ENCODE measurements at places on chromosomes 2 and 18. TPM values are rescaled to one million over a fixed set of nuclear protein-coding genes. Genes with fewer than 3 reads are reported as not detected.

Gene ARHGEF33
- 0.74 TPM for total RNA-seq

DNA sequence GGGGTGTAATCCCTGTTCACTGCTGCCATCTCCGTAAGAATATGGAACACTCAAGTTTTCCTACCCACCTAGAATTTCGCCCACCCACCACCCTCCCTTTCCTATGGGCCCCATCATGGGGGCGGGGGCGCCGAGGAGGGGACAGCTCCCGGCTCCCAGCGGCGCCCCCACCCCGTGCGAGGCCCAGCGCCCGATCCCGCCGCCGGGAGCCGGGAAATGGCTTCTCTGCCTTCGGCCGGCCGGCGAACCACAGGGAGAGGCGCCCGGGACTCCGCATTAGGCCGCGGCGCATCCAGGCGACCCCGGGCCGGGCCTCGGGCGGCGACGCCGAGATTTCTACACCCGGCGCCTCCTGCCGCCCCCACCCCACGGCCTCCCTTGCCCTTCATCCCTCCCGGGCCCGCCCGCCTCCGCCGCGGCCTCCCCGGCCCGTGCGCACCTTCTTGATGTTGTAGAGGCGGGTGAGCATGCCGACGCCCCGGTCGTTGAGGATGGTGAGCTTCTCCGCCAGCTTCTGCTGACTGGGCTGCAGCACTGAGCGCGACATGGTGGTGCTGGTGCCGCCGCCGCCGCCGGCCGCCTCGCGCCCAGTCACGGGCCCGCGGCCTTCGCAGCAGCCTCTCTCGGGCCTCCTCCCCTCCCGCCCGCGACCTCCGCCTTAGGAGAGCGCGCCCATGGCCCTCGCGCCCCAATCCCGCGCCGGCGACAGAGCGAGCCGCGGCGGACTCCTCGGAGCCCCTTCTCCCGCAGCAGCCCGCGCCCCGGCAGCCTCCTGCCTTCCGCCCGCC is 510 bp downstream of the NCKAP1 start:
- H3K27ac ChIP-seq = peak overlapping the region; percentile 99
- no peaks in the 10 kb centered on the region for H3K27me3 ChIP-seq
- no peak for DNase-seq
- peaks cover 44% of the 10 kb centered on the region for H3K4me1 ChIP-seq
- H3K36me3 ChIP-seq = no peaks in the 10 kb centered on the region

GRCh38 chr2:130766711-130767407 is 11.5 kb downstream of the AMER3 start:
- H3K27ac ChIP-seq = no peak overlapping the region
- no peaks in the 10 kb centered on the region for H3K27me3 ChIP-seq
- no peaks in the 10 kb centered on the region for H3K36me3 ChIP-seq
- H3K4me1 ChIP-seq = no peaks in the 10 kb centered on the region

- H3K27me3 ChIP-seq = no peaks in the 10 kb centered on the region
- no peak overlapping the region for H3K4me3 ChIP-seq
- H3K4me1 ChIP-seq = no peaks in the 10 kb centered on the region
Observed at GRCh38 chr2:15154297-15154696, 406.8 kb downstream of the NBAS start.

GRCh38 chr2:102235491-102235890 is 48.7 kb downstream of the IL1RL2 start:
- H3K27ac ChIP-seq = no peak overlapping the region
- no peak for DNase-seq
- no peak overlapping the region for H3K4me3 ChIP-seq
- H3K4me1 ChIP-seq = no peaks in the 10 kb centered on the region
- H3K27me3 ChIP-seq = no peaks in the 10 kb centered on the region

Gene DOK1
- 20.1 TPM for total RNA-seq

- H3K4me1 ChIP-seq = peaks cover 29% of the 10 kb centered on the region
- H3K27me3 ChIP-seq = no peaks in the 10 kb centered on the region
- no peak overlapping the region for H3K4me3 ChIP-seq
- DNase-seq = no peak
- H3K36me3 ChIP-seq = no peaks in the 10 kb centered on the region
Observed at GRCh38 chr18:44887227-44887631, 206.5 kb downstream of the SETBP1 start.

DNA sequence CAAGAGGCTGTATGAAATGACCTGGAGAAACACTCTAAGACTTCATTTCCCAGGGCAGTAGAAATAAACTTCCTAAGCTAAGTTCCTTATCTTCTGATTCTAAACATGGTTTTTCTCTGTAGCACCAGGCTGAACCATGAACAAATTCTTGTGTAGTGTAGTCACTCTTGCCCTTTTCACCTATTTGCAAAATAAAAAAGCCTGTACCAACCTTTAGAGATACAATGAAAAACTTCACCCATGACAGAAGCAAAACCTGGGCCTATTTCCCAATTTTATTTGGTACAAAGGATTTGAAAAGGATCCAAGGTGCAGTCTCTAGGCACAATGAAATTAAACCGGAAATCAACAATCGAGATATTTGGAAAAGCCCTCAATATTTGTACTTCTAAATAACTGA is 43.6 kb downstream of the POLR1A start:
- peaks cover 5% of the 10 kb centered on the region for H3K4me1 ChIP-seq
- no peaks in the 10 kb centered on the region for H3K27me3 ChIP-seq
- H3K36me3 ChIP-seq = peaks cover 10% of the 10 kb centered on the region

Gene NGEF
- 4.9 TPM for total RNA-seq

Measured in vagina (tissue), 2 donors.